ENCODE measurements at places on chromosomes 16 and 17.
A peak's percentile ranks its signal among the peaks of the same experiment; 100 is the strongest.

DNA sequence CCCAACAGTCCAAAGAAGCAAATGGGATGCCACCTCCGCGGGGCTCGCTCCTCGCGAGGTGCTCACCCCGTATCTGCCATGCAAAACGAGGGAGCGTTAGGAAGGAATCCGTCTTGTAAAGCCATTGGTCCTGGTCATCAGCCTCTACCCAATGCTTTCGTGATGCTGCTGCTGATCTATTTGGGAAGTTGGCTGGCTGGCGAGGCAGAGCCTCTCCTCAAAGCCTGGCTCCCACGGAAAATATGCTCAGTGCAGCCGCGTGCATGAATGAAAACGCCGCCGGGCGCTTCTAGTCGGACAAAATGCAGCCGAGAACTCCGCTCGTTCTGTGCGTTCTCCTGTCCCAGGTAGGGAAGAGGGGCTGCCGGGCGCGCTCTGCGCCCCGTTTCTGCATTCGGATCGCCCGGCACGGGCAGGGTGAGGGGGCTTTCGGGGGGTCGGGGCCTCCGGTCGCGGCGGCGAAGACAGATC, at the start of gene CDH13:
Gene CDH13 (plus strand): TSS at position 179 of the 471 bp plus-strand sequence.
- no peak for DNase-seq

DNA sequence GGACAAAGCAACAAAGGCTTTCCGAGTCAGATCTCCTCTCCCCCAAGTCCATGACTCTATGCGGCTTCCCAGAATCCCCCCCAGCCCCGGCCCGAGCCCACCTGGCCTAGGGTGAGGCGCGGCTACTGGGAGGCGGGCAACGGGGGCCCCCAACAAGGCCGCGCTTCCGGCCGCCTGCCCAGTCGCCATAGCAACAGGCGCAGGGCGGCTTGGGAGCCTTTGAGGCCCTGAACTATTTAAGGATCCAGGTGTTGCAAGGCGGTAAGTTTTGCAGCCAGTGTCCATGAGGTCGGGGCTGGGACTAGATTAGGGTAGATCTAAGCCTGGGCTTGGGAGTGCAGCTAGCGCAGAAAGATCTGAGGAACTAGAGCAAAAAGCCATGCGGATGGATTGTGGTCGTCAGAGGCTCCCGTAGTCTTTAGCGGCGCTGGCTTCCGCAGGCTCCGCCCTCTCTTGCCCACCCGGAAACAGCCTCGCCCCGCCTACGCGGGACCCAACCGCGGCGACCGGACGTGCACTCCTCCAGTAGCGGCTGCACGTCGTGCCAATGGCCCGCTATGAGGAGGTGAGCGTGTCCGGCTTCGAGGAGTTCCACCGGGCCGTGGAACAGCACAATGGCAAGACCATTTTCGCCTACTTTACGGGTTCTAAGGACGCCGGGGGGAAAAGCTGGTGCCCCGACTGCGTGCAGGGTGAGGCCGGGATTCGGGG, at the start of the genes KIAA0753 and TXNDC17:
Gene KIAA0753 (minus strand): TSS at position 176 of the 711 bp plus-strand sequence. CDS start 5,608 bp downstream, outside the sequence.
Gene TXNDC17 (plus strand): TSS at position 525 of the 711 bp plus-strand sequence. CDS start 23 bp downstream, at position 548.
- peak; percentile 97 for DNase-seq

DNA sequence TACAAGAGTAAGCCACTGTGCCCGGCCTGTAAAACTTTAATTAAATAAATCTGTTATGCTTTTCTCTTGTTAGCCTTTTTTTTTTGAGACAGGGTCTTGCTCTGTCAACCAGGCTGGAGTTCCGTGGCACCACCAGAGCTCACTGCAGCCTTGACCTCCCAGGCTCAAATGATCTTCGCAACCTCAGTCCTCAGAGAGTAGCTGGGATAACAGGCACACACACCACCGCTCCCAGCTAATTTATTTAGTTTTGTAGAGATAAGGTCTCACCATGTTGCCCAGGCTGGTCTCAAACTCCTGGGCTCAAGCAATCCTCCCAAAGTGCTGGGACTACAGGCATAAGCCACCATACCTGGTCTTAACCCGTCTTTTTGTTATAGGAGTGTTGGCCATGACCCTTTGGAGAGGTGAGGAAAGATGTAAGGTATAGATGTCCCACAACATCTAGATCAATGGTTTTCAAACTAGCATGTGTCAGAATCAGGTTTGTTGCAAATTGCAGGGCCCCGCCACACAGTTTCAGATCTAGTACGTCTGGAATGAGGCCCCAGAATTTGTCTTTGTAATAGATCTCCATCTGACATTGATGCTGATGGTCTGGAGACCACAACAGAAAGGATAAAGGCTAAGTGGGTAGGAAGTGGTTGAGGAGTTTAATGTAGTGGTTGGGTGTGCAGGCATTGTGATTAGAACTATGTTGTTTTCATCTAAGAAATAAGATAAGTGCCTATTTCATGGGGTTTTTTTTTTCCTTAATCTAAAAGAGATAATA, 4.3 kb upstream of the GGA2 start:
- DNase-seq, result peak; percentile 30

DNA sequence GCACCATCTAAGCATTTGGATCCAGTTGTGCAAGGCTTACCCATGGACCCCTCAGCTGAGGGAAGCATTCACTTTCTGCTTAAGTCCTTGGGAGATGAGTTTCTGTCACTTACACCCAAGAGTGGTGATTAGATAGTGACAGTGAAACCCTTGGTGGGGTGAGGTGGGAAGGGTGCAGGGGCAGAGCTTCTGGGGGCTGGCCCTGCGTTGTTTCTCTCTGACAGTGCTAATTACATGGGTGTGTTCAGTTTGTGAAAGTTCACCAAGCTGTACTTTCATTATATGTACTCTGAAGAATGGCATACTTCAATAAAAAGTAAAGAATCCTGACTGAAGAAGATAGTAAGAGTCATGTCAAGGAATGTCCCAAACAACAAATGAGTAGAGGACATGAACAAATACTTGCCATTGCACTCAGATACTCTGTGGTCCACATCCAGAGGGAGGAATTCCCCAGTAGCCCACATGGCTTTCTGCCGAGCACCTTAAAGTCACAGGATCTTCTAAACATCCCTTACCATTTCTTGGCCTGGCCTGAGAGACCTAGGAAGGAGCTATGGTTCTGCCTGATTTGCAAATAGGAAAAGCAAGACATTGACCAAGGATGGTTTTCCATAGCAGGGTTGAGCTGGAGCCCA, 8.4 kb downstream of the CHST6 start:
- no peak for DNase-seq

DNA sequence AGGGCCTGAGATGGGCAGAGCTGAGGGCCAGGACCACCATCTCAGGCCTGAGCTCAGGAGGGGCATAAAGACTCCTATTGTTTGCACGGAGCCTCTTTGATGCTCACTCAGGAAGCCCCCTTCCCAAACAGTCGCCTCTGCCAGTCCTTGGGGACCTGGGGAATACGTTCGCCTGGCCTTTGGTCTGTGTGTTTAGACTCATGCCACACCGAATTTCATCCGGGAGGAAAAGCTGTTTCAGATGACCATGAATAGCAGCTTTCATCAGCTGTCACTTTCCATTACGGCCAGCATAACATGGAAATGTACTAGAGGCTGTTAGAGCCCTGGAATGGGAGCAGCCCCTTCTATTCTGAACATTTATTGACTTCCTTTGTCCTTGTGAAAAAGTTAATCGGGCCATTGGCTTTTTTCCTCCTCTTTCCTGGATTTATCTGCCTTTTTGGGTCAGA, 139.0 kb downstream of the HS3ST3A1 start:
- no peak for DNase-seq

DNA sequence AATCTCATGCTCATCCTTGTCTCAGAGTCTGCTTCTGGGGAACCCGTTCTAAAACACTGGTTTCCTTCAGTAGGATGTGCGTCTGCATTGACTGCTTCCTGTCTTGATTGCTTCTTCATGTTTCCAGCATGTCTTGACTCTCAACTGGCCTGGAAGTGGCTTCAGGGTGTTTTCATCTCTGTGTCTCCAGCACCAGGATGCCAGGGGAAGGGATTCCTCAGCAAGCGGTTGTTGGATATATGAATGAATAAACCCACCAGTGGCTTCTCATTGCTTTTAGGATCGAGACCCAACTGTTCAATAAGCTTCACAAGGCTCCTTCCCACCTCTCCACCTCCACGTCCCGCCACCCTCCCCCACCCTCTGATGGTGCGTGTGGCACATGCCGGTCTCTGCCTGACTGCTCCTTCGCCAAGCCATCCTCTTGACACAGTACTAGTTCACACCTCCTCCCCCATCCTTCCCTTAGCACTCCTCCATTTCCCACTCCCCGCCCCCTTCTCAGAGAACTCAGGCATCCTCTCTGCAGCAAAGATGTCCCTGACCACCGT, 14.1 kb upstream of the TNS4 start:
- peak; percentile 43 for DNase-seq

- DNase-seq, result no peak
These were observed 54.2 kb downstream of the CRISPLD2 start for GRCh38 chr16:84874004-84874435.

GRCh38 chr16:1163567-1164055, 10.7 kb downstream of the CACNA1H start:
- DNase-seq, result no peak

GRCh38 chr17:48892940-48893645, 506 bp downstream of the ATP5MC1 start:
- peak; percentile 27 for DNase-seq

DNA sequence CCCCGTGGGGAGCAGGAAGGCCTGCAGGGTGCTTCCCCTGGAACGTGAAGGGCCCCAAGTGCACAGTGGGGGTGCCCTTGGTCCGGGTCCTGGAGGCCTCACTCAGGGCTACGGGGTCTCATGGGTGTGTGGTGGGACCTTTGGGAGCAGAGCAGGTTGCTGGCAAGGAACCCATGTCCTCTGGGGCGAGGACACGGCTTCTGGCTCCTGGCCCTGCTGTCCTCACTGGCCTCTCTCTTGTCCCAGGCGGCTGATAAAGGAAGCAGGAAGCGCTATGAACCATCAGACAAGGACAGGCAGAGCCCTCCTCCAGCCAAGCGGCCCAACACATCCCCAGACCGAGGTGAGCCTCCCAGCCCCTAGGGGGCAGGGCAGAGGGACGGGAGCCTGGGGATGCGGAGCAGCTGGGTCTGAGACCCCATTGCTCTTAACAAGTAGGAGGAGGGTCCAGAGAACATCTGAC, 9.8 kb upstream of the IL17C start:
- no peak for DNase-seq

DNA sequence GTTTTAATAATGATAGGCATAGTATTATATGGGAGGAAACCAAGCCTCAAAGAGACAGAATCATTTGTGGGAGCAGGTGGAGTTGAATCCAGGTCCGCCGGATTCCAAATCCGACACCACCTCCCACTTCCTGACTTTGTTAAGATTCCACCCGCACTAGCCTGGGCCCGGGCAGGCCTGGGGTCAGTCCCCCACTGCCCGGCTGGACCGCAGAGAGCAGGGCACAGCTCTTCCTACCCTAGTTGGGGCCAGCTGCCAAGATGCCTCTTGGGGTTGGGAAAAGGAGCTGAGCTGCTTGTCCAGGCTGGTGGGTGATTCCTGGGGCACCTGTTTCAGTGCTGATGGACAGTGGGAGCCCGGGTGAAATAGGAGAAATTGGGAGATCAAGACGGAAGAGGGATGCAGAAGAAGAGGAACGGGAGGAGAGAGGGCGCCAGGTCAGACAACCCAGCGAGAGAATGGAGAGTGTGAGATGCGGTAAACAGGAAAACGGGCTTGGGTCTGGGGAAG, 53.9 kb downstream of the OR1D5 start:
- DNase-seq, result no peak

GRCh38 chr16:24873028-24873427, 27.3 kb downstream of the SLC5A11 start:
- DNase-seq, result no peak

DNA sequence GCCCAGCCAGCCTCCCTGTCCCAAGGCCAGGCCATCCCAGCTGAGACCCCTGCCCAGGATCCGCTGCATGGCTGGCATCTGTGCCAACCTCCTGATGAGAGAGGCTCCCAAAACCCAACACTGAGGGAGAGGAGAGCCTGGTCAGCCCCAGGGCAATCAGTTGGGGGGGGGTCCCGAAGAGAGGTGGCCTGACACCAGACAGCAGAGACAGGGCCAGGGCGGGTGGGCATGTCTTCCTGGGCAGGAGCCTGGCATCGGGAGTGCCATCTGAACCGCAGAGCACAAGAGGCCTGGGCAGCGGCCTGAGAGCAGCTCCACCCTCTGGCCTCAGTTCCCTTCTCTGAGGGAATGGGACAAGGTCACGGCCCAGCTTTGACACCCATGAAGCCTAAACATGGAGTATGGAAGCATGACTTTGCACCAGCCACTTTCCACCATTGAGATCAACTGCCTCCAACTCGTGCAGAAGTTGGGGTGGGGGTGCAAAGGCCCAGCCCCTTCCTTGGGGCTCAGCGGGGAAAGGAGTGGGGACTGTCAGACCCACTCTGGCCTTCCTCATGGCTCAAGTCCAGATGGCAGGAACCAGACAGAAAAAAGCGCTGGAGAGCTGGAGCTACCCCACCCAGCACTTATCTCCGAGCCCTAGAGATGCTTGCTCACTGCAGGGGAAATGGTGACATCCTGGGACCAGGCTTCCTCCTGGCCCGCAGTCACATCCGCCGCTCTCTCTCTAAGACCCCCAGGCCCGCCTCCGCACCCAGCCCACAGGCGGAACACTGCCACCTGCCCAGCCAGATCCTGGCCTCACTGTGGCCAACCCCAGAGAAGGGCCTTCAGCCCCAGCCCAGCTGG, 9.7 kb downstream of the RHBDF2 start:
- no peak for DNase-seq

GRCh38 chr17:38353086-38353604, 1.5 kb downstream of the SOCS7 start:
- no peak for DNase-seq

GRCh38 chr16:177394-177822, 928 bp downstream of the HBA1 start:
- no peak for DNase-seq

DNA sequence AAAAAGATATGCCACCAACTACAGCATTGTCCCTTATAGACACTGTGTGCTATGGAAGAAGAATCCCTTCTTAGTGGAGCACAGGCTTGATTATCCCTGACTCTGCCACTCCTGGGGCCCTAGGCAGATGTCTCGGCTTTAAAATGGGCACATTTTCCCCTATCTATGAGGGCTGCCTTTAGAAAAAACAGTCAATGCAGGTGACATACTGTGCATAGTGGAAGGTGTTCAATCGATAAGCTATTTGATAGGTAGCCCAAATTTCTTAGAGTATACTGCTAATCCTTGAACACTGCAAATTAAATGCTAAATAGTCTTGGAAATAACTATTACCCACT, 64.4 kb downstream of the PARN start:
- no peak for DNase-seq

GRCh38 chr17:33639103-33639880, 346.2 kb upstream of the ASIC2 start:
- no peak for DNase-seq

DNA sequence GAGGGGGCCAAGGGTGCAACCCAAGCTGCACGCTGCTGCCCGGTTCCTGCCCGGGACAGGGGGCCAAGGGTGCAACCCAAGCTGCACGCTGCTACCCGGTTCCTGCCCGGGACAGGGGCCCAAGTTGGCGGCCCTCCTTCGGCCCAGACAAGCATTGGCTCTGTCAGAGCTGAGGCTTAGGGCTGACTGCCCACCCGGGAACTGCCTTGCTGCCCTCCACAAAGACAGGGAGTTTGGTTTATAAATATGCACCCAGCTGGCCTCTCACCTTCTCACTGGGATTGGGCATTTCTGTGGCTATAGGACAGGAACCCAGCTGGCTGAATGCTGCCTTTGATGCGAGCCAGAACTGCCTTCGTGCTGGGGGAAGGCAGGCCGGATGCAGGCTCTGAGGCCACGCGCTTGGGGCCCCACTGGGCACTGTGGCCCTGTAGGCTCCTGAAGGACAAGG, 105.7 kb downstream of the IRX5 start:
- DNase-seq, result no peak

Measured in stimulated activated CD4-positive, alpha-beta T cell treated with anti-CD3 and anti-CD28 coated beads, Interleukin-2, amount 100 ng/mL, for 24 hours (primary cell).